ENCODE measurements at places on chromosomes 7 and 10.

DNA sequence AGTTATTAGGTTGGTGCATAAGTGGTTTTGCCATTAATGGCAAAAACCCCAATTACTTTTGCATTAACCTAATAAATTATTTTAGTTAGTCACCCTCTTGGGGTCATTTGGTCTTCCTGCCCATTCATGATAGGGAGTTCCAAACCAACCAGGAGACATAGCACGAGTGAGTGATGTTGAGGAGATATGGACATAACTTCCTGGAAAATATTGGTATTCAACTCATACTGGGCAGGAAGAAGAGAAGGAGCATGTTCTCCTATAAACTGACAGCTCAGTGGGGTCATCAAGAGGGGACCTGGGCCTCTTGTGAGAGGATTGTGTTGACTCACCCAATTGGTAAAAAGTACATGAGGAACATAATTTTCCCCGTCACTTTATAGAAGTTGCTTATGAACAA lies 23.7 kb downstream of the SPAG6 start:
- DNase-seq: no peak

DNA sequence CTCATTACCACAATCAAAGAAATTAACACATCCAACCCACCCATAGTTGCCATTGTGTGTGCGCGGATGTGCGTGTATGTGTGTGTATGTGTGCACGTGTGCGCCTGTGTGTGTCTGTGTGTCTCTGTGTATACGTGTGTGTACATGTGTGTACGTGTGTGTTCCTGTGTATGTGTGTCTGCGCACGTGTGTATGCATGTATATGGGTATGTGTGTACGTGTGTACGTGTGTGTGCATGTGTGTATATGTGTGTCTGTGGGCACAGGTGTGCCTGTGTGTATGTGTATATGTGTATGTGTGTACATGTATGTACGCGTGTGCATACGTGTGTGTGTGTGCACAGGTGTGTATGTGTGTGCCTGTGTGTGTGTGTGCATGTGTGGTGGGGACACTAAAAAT lies 48.9 kb downstream of the EGFR start:
- DNase-seq: no peak

GRCh38 chr10:74190494-74190893 lies 39.5 kb downstream of the ADK start:
- no peak for DNase-seq

- DNase-seq: no peak
Measured at GRCh38 chr10:124649214-124649613, 95.0 kb downstream of the FAM53B start.

DNA sequence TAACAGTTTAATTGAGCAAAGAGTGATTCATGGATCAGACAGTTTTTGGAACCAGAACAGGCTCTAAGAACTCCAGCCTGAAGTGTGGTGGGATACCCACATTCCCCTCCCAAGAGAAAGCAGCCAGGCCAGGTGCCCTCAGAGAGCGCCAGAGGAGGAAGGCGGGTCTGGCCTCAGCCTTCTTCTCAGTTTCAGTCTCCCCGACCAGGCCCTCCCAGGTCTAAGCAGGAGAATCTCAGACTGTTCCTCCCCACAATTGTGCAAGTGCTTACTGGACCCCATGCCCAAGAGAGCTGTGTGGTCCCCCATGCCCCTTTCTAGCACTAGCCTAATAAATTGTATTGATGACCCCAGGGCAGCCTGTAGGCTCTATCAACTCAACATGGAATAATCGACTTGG lies 25.6 kb downstream of the PPIF start:
- no peak for DNase-seq

DNA sequence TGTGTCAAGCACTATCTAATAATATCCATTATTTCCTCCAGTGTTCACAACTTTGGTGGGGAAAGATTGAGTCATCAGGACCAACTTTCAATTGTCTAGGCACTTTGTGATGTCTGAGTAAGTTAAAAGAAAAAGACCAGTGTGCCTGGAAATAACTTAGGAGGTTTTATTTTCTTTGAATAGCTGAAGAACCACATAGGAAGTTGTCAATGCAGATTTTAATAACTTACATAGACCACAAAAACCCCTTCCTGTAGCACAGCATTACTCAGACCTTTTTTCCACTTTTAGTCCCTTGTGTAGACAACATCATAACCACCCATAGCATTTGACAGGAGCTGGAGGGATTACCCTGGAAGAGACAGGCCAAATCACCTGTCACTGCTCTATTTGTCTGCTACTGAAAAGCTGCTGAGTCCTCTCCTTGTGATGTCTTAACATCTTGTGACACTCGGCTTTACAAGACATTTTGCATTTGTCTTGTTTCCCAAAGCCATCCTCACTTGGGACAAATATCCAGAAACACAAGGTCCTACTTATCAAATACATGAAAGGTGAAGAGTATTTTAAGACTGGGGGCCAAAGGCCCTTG lies 241.5 kb upstream of the PTER start:
- no peak for DNase-seq
